Stimulated activated CD4-positive, alpha-beta T cell treated with anti-CD3 and anti-CD28 coated beads, Interleukin-4, amount 100 ng/mL, for 1 hour (primary cell): ENCODE measurements at places on chromosomes 1 and 21.

DNA sequence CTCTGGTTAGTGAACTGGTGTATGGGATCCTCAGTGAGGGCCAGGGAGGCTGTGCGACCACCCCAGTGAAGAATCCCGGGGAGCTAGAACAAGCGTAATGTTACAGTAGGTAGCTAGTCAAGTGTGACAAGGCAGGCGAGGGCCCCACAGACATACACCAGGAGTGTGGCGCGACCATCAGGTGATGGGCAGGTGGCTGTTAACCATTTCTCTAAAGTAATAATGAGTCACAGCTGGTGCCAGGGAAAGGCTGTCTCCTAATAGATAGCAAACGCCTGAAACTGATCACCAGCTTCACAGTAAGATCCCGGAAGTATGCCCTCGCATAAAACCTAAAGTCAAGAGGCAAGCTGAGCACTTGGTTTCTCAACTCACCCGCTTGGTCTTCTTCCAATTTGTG, 40.5 kb upstream of the TARBP1 start:
- no peak for DNase-seq

- no peak for DNase-seq
Measured at GRCh38 chr1:193709607-193710006, 523.2 kb upstream of the B3GALT2 start.

DNA sequence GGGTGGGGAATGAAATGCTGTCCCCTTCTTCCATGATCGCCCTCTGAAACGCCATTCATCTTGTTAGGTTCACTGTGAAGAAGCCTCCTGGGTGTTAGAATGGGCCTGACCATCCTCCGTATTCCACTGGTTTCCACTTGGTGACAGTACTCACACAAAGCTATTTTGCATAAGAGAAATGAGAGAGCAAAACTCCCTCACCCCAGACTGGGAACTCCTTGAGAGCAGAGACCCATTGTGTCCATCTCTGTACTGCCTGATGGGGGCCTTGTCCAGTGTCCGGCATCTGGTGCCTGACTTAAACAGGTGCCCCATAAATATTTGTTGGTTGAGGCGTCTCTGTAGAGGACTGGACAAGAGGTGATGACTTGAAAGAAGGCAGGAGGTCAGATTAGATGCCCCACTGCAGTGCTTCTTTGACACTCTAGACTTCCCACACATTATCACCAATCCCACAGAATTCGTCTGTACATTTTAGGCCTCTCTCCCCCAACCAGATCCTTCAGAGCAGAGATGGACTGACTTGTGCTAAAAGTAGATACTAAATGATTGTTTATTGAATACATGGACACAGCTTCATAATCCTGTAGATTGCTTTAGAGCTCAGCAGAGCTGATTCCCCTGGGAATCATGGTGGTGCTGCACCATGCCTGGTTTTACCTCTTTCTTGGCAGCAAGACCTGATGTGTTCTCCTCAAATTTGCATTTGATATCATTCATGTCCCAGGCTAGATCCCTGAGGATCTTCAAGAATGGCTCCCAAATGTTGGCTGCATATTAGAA, 22.4 kb upstream of the KCNA2 start:
- DNase-seq = no peak

- DNase-seq = no peak
Measured at GRCh38 chr1:30919025-30919881, 10.7 kb upstream of the SDC3 start.

DNA sequence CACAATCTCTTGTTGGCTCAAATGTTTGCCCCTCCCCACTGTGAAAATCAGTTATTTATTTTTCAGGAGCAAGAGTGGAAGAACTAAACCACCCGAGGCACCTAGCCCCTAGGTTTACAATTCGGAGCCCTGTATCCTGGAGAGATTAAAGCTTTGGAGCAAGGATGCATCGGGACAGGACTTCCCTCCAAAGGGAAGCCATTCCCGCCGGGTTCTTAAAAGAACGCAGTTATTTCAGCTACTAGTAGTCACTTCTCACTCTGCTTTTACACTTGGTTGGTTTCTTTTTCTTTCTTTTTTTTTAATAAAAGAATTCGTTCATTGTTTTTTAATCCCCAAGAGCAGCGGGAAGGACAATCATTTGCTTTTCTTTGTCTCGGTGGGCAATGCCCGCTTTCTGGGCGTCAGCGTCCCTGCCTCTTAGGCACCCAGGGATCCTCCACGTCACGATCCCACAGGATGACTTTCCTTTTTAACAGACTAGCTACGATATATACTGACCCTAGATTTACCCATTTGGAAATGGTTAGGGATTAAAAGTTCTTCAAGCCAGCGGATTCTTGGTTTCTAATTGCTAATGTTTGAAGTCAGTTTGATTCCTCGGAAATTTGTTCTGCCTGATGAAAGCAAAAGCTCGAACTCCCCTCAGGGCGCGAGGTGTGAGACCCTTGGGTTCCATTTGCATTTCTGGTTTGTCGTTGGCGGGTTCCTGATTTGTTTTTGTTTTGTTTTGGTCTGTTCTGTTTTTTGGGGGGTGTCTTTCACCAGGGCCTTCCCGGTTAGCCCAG, 9.0 kb downstream of the TBX15 start:
- no peak for DNase-seq

- no peak for DNase-seq
Measured at GRCh38 chr1:236540813-236541465, 17.2 kb downstream of the LGALS8 start.

DNA sequence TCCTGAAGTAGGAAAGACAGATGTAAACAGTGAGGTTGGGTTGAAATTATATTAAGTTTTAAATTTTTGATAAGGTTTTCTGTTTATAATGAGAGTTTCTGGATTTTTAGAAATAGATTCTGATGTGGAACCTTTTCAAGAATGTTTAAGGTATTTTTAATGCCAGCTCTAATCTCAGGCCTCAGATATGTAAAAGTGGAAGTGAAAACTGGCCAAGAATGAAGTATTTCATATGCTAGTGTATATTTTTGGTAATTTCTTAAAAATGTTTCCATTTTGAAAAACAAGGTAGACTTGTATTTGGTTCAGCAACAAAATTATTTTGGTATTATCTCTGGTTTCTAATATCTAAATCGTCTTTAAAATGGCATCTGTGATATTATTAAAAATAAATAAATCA, 14.4 kb downstream of the IFNAR1 start:
- no peak for DNase-seq

- DNase-seq = peak; percentile 29
Measured at GRCh38 chr1:156114919-156115513, 505 bp downstream of the LMNA start.

- no peak for DNase-seq
Measured at GRCh38 chr1:205532996-205533735, 28.7 kb downstream of the CDK18 start.

GRCh38 chr1:220991506-220991905, 112.3 kb downstream of the HLX start:
- no peak for DNase-seq

DNA sequence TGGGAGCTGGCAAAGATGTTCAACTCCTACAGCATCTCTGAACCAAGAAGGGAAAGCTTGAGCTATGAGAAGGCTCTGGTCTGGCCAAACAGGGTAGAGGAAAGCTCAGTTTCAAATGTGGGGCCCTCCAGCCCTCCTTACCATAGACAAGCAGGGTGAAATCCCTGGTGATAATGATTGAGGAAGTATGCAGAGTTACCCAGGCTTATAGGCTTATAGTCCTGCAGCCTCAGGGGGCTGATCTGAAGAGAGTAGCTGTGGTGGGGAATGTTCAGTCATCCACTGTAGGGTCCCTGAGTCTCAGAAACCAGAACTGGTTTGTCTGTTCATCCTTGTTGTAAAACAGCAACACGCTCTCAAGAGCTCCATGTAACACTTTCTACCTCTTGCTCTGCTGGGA, 19.8 kb upstream of the LY9 start:
- DNase-seq = no peak

DNA sequence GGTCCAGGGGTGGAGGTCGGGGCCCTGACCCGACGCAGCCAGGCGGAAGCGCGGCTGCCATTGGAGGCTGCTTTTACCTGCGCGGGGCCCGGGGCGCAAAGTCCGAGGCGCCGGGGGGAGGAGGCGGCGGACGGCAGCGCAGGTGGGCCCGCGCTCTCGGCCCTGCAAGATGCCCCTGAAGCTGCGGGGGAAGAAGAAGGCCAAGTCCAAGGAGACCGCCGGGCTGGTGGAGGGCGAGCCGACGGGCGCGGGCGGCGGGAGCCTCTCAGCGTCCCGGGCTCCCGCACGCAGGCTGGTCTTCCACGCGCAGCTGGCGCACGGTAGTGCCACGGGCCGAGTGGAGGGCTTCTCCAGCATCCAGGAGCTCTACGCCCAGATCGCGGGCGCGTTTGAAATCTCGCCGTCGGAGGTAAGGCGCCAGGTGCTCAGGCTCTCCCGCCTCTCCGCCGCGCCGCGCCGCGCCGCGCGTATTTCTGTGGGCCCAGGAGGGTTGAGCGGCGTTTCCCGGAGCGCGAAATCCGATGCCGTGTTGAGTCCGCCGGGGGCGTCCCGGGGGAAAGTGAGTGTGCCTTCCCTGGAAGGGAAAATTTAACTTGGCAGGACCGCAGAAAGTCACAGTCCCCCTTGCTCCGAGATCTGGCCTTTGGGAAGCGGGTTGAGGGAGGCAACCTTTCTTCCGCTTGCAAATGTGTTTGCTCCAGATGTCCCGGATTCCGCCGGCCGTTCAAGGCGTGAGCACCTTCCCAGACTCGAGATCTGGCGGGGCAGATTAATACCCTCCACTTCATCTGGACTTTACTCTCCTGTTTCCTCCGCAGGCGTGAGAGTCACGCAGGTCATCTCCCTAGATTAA, at the start of gene GIPC2:
TSS of gene GIPC2 (plus strand) at position 41 of the 853 bp plus-strand sequence. CDS start at position 170, 129 bp downstream.
- DNase-seq = peak; percentile 30

DNA sequence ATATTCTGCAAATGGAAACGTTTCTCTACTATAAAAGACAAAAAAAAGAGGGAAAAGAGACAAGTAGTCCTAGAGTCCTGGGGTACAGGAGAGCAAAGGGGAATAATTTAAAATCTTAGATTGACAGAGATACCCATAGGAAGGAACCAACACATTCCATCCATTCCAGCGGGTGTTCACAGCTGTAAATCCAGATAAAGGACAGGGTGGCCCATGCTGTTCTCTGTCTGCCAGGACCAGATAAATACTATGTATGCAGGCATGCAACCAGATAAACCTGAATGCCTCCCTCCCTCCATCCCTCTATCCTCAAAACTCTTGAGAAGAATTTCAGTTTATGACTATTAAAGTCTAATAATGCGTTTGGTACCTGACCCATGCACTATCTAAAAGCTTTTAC, 131.8 kb downstream of the PTPN14 start:
- DNase-seq = no peak

- DNase-seq = no peak
Measured at GRCh38 chr1:222627232-222627631, 9.3 kb downstream of the MIA3 start.

DNA sequence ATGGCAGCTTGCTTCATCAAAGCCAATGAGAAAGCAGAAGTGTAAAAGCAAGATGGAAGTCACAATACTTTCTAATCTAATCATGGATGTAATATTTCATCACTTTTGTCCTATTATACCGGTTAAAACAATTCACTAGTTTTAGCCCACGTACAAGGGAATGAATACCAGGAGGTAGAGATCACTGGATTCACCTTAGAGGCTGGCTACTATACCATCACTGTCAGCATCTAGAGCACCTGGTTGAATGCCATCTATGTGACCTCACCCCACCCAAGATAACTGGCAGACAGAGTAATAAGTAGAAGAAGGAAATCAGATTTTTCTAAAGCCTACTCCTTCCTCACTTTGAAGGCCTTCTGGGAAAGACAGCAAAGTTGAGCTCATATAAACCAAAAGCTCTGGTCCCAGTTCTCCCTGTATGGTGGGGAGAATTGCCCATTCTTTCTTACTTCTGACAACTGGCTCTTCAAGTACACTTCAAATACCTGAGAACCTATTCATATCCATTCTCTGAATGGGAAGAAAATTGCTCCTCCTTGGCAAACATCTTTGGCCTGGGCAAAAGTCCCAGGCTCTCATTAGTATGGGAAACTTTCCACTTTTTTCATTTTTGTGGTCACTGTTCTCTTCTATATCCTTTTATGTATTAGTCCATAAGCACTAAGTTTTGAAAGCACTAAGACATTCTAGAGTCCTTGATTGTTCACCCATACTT, 24.8 kb downstream of the HSD3B1 start:
- DNase-seq = no peak

DNA sequence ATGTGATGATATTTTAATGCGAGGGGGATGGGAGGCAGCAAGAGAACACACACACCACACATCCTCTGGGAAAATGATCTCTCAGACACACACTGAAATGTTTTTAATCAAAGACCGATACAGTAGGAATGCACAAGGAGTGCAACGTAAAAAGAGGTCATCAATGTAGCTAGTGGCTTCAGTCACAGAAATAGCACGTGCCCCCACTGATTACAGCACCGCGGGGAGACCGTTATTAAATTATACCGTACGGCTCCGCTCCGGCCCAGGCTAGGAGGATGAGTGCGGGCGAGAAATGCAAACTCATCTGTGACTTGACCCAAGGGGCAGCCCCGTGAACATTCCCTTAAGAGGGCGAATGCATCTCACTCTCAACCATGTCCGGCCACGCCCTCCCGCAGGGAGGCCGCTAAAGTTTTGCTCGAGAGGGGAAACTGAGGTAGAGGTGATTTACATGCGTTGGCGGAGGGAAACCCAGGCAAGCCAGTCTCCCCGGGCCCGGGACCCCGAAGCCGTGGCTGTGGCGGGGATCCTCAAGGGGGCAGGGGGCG, 552 bp downstream of the UBR4 start:
- DNase-seq = peak; percentile 68
